ENCODE measurements at places on chromosomes 11 and 22.

DNA sequence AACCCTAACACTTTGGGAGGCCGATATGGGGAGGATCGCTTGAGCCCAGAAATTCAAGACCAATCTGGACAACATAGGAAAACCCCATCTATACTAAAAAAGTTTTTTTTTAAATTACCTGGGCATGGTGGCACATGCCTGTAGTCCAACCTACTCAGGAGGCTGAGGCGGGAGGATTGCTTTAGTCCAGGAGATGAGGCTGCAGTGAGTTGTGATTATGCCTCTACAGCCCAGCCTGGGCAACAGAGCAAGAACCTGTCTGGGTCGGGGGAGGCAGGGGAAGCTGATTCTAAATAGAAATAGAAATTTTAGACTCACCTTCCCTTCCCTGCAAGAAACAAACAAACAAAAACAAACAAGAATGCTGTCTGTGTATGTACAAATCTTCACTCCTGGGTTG lies 52.9 kb upstream of the PRODH start:
- DNase-seq = no peak

- DNase-seq = no peak
Observed at GRCh38 chr22:36701965-36702621, 1.5 kb downstream of the CACNG2 start.

GRCh38 chr11:62830904-62831519 lies 839 bp downstream of the STX5 start:
- DNase-seq = peak; percentile 73

GRCh38 chr11:64006398-64006797 lies 20.2 kb downstream of the OTUB1 start:
- no peak for DNase-seq

DNA sequence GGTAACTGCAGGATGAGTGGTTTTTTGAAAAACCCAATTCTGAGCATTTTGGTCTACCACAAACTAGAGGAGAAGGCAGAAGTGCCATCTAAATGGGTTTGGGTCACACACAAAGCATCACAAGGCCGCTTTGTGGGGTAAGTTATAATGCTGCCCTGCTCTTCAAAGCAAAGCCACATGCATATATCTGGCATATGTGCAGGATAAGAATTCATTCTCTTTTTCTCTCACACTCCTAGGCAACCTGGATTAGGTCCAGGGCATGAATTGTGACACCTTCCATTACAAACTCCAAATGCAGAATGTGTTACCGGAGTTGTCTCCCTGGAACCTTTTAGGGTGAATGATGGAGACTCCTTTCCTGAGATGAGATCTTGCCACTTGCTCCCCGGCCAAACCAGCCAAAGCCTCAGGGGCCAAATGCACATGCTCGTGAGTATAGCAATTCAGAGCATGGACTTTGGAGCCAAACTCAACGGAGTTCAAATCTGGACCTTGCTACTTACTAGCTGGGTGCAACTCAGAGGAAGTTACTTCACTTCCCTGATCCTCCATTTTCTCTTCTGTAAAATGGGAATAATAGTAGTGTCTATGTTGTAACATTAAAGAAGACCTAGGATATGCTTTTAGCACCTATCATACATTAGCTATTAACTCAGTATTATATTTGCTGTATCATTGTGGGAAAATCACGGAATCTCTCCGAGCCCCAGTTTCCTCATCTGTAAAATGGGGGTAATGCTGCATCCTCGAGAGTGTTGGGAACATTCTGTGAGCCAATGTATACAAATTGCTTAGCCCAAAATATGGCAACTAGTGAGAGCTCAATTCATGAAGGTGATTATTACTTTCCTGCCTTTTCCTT lies 96.6 kb downstream of the COMMD9 start:
- DNase-seq = no peak

- no peak for DNase-seq
Observed at GRCh38 chr11:77959434-77959833, 35.0 kb downstream of the INTS4 start.

GRCh38 chr11:71251151-71251721 lies 1.1 kb downstream of the SHANK2 start:
- DNase-seq = no peak

DNA sequence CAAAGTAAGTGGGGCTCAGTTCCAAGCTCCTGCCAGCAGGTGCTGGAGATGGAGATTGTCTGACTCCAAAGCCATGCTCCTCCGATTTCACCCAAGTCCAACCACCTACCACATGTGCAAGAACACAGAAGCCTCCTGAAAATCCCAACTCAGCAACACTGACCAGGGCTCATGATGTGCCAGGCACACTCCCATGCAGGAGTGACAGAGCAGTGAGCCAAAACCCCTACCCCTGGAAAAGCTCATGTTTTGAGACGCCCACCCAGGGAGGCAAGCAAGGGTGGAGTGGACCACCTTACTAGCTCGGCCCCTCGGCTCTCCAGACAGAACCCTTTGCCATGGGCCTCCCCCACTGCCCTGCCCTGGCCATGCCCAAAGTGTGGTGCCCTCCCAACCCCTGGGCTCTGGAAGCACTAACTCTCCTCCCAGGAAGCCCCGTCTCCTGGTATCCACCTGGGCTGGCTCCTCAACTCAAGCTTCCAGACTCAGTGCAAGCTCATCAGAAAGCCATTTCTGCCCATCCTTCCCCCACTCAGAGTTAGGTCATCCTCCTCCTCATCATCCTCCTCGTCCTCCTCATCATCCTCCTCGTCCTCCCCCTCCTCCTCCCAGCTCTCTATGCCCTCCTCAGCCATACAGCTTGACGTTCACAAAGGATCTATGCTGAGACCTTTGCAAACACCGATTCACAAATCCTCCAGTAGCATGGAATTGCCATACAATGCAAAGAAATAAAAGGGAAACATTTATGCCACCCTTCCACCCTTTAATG lies 154.9 kb downstream of the MPPED1 start:
- DNase-seq = no peak

- peak; percentile 10 for DNase-seq
Observed at GRCh38 chr11:18243783-18244362, 4.6 kb downstream of the SAA2 start.

GRCh38 chr22:20407829-20408228 lies 13.9 kb downstream of the ZNF74 start:
- DNase-seq = no peak

DNA sequence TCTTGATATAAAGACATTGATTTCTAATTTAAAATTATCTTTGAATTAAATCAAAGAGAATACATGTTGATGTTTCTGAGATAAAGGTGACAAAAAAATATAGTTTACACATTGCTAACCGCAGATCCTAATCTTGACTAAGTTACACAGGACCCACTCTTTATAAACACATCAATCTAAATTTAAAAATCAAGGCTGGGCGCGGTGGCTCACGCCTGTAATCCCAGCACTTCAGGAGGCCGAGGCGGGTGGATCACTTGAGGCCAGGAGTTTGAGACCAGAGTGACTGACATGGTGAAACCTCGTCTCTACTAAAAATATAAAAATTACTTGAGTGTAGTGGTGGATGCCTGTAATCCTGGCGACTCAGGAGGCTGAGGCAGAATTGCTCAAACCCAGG lies 1.9 kb downstream of the ARFGAP3 start:
- no peak for DNase-seq

GRCh38 chr11:132520199-132520598 lies 1012.1 kb downstream of the OPCML start:
- no peak for DNase-seq

DNA sequence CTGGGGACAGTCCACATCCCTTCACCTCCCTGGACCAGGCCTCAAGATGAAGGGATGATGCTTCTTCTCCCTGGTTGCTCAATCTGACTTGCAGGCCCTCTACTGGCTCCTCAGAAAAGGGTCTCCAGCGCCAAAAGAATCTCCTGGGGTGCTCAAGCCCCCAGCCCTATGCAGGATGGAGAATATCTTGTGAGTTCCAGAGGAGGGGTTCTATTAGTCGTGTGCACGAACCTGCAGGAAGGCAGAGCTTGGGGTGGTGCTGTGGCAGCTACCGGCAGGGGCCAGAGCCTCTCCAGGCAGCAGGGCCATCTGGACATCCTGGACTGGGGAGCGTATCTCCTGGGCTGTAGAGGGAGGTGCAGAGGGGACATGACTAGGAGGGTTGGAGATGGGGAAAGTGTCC lies 1339.5 kb downstream of the BRD1 start:
- DNase-seq = no peak

GRCh38 chr11:2567026-2567671 lies 122.3 kb downstream of the KCNQ1 start:
- DNase-seq = no peak
